ENCODE measurements at places on chromosomes 11 and 22.

DNA sequence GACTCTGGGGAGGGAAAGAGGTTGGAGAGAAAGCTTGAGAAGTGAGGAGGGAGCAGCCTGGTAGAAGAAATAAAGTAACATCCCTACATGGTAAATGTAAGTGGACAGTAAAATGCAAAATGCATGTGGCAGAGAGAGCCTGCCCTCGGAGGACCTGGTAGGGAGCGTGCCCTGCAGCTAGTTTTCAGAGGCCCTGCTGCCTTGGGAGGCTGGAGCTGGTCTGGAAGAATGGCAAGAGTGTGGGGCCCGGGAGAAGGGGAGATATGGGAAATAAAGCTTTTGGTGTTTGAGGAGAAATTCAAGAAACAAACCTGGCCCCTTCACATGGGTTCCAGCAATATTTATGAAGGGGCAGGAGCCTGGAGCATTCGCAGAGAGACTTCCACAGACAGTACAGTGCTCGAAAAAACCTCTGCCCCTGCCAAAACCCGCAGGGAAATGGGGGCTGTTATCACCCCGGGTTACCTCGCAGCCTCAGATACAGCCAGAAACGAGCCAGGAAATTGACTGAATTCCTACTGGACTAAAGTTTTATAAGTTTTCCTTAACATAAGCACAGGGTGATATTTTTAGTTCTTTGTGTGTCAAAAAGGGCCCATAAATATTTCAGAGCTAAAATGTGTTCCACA is 363.0 kb downstream of the TENM4 start:
- no peak for DNase-seq

DNA sequence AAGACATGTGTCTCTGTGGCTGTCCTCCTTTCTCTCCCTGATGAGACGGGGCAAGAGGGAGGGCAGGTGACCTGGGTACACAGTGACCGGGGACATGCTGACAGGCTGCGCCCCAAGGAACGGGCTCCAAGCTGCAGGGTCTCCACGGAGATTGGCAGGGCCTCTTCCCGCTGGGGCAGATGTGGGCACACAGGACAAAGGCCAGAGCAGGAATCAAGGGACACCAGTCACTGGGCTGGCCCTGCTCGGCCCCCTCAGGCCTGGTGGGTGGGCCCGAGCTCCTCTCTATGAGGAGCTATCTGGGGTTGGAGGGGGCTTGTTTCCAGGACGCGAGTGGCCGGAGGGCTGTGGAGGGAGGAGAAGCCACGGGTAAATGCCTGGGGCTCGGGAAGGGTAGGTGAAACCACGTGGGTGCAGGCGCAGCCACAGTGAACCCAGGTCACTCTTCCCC is 11.2 kb downstream of the PNPLA5 start:
- no peak for DNase-seq

- peak; percentile 77 for DNase-seq
Measured at GRCh38 chr11:129639300-129639699, 176.3 kb upstream of the TMEM45B start.

DNA sequence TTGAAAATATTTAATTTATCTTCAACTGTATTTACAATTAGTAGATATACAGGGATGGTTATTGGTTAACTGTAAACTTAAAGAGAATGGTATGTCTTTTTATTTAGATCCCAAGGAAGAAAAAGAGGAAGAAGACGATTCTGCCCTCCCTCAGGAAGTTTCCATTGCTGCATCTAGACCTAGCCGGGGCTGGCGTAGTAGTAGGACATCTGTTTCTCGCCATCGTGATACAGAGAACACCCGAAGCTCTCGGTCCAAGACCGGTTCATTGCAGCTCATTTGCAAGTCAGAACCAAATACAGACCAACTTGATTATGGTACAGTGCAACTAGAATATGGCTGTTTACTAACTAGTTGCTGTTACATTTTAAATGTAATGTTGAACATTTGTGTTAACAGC is 12.7 kb upstream of the CNTF start:
- no peak for DNase-seq

DNA sequence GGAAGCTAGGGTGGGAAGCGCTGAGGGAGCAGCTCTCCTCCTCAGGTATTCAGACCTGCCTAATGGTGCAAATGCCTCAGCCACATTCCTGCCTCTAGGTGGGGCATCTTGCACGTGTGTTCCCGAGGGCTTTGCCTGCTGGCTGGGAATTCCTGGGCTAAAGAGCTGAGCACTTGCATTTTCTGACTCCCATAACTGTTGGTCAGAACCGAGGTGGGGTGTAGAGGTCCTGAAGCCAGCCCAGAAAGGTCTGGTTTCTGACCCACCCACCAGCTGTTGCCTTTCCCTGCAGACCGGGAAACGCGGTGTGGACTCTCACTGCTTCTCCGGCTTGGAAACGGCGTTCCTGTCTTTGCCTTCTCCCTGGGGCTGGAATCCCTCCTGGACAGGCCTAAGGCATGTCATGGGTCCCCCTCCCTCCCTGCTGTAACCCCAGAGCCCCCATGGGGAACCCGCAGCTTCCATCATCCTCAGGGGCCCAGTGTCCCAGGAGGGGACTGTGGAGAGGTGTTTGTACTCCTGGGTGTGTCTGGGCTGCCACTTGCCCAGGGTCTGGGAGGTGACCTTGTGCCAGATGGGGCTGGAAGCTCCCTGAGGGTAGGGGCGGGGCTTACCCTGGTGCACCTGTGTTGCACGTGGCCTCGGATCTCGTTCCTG is 24.0 kb upstream of the SMIM38 start:
- peak; percentile 33 for DNase-seq

- no peak for DNase-seq
Measured at GRCh38 chr22:37021710-37022482, 2.4 kb downstream of the MPST start.

GRCh38 chr11:97888641-97889040 is 1132.1 kb upstream of the CNTN5 start:
- DNase-seq, result no peak

DNA sequence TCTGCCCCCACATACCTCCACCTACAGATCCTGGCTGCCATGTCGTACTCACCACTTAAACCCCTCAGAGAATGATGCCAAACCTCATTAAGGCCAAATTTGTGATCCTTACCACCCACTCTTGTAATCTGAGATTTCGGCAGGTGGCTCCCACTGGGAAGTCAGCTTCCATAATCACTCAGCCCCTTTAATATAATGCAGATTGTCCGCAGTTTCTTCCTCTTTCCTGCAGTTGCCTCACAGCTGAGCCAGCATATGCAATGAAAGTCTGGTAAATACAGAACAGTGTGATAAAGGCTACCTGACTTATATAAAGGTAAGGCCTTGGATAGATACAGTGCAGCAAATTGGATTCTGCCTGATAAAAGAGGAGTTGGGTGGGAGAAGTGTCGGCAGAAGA is 515.2 kb upstream of the TENM4 start:
- DNase-seq, result no peak

DNA sequence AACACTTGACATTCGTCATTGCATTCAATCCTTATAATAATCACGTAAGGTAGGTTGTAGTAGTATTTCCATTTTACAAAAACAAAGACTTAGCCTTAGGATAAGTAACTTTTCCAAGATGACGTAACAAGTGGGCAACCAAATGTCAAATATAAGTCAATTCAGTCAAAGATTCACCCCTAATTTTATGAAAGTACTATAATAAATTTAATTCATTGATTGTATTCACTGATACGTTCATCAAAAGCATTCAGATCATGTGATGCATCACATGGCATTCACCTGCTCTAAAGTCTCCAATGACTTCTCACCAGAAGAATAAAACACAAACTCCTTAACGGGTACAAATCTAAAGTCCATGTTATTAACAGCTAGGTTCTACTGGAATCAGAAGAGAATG is 2.1 kb downstream of the KIF18A start:
- no peak for DNase-seq

GRCh38 chr11:46944356-46945075 is 8.0 kb downstream of the CSTPP1 start:
- no peak for DNase-seq

DNA sequence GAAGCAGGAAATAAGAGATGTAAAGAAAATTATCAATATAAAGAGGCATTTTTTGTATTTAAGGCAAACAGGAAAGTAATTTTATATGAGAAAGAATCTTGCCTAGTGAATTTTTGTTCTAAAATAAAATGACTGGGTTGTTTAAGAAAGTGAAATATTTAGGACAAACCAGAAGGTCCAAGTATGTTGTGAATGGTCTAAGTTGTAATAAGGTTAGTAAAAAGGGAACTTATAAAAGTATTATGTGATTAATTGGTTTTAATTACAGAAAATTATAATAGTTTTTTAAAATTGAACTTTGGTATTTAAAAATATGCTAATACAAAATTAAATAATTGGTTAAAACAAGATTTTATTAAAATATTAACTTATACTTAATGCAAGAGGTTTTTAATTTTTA is 26.6 kb upstream of the EI24 start:
- no peak for DNase-seq

- DNase-seq, result no peak
Measured at GRCh38 chr22:39188809-39189208, 36.3 kb upstream of the CBX7 start.

DNA sequence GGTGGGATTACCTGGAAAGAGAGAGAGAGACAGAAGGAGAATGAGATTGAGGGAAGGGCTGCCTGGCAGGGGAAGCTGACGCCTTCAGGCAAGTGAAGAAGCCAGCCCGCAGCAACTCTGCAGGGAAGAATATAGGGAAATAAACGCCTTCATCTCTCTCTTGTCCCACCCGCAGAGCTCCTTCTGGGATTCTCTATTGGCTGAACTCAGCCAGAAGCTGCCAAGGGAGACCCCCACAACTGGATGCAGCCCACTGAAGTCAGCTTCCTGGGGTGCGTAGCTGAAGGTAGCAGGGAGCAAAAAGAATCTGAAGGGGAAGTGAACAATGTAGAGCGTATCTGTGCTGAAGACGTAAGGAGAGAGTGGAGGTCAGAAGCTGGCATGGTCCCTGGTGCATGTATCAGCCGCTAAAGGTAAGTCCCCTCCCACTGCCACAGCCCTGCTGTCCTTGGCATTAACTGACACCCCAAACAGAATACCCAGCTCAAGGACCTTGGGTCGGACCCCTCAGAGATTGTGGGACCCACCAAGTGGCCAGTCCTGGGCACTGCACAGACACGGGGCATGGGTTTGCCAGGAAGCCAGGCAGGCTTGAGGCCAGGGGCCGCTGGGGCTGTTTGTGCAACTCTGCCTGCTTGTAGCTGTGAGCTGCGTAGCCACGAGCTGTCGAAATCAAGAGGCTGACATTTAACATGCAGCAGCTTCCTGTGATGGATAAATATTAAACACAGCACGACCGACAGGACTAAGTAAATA is 469.9 kb downstream of the MN1 start:
- no peak for DNase-seq

DNA sequence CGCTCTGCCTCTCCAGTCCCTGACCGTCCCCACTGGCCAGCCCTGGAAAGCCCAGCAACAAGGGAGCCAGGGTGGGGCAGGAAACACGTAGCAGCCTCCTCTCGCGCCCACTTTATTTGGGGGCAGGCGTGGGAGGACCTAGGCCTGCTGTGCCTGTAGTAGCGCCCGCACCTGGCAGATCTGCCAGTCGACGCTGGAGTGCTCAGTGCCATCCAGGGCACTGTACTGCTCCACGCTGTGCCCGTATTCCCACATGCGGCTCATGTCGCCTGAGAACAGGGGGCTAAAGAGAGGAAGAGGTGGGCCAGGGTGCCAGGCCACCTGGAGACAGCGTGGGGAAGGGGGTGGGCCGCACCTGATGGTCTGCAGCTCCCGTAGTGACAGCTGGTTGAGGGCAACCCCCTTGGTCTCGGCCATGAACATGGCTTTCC is 17.0 kb upstream of the DRICH1 start:
- no peak for DNase-seq

GRCh38 chr22:32677876-32678275 is 123.6 kb upstream of the TIMP3 start:
- DNase-seq, result no peak

DNA sequence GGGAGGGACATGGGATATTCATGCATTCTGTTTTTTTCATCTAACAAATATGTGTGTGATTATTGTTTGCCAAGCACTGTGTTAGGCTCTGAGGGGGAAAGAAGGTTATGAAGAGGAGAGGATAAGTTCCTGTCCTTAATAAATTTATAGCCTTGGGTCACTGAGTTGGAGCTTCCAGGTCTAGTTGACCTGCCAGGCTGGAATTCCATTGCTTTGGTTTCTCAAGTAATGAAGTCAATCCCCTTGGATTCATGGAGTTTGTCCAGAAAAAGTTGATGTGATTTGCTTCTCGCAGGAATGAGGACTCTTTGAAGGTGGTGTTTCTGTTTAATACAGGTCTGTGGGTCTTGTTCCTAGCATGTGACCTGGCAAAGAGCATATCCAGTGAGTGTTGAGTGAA is 156.2 kb downstream of the ADAMTS15 start:
- no peak for DNase-seq
